ENCODE measurements at places on chromosomes 6 and 20.

DNA sequence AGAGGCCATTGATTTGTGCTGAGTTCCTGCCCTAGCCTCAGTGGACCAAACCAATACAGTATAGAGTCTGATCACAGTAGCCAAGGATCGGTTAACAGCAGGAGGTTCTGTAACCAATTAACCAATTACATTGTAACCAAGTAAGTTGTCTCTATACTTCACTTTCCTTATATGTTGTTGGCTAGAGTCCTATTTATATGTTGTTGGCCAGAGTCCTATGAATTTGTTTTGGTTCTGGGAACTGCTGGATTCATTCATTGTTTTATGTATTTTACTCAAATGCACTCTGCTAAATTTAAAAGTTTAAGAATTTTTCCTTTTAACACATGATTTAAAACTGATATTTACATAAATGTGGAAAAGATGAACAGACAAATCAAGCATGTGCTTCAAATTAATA is 597.4 kb upstream of the HS3ST5 start:
- no peak for DNase-seq

- no peak for DNase-seq
Measured at GRCh38 chr20:61072398-61072797, 179.7 kb upstream of the CDH4 start.

DNA sequence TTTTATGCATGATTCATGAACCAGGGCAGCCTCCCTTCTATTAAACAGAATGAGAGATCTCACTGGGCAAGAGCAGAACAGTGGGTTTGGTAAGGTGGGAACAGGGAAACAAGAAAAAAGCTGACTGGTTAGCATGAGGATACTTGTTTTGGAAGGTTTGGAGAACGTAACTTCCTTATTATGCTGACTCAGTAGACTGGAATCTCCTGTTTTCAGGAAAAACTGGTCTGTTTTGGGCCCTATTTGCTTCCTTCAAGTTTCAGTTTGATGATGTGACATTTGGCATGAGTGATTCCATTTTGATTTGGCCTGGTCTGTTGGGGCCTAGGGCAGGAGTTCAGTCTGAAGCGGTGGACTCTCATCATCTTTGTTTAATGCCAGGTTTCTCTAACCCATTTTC is 172.0 kb downstream of the MYLK4 start:
- DNase-seq = no peak

GRCh38 chr6:109446541-109446940 is 6.0 kb downstream of the SMPD2 start:
- DNase-seq = no peak

- no peak for DNase-seq
Measured at GRCh38 chr6:136582711-136583471, 32.7 kb upstream of the MAP7 start.
